ENCODE measurements at places on chromosomes 11 and 22.

- no peak for DNase-seq
Observed at GRCh38 chr11:92955860-92956259, 13.6 kb upstream of the MTNR1B start.

DNA sequence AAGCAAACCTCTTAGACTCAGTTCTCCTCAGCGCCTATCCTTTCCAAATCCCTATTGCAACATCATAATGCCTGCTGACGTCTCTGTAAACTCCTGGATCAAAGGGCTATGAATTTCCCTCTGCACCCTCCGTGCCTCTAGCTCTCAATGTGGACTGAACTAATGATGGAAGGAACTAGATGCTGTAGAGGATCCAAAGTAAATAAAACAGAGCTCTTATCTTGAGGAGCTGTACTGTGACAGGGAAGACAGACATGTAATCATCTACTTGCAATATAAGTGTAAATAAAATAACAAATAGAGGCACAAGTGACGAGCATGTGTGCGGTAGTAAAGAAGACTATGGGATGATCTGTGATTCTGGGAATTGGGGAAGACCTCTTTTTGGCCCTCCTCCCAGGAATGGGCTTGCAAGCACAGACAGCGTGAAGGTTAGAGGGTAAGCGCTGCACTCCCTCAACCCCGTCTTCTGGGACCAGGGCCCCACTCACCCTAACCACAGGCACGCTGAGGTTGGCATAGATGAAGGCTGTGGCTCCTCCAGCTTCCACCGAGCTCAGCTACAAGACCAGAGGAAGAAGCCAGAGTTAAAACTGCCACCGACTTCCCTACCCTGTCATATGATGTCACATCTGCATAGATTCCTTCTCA, 42.2 kb downstream of the P4HA3 start:
- no peak for DNase-seq

- DNase-seq, result no peak
Observed at GRCh38 chr11:65657426-65657825, 5.3 kb downstream of the RELA start.

DNA sequence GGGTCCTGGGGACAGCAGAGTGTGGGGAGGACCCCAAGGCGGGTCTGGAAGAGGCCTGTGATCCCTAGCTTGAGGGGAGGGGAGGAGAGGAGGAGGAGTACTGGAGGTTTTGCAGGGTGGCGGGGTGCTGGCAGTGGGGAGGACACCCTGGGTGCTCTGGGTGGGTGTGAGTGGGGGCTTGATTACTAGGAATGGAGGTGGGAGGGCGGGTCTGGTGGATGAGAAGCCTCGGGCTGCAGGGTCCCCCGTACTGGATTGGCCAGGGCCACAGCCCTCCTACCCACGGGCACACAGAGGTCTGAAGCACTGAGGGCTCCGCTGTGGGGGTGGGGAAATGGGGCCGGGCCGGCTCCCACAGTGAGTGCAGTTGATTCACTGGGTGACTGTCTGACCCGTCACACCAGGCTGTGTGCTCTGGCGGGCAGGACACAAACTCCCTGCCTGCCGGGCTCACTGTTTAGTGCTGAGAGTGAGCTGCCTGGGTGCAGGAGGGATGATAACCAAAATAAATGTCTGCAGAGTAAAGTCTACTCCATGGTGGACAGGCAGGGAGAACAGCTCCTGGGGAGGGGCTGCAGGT, 114.2 kb downstream of the CACNA1I start:
- DNase-seq, result no peak

- DNase-seq, result no peak
Observed at GRCh38 chr11:110716361-110716760, 4.1 kb upstream of the ARHGAP20 start.

GRCh38 chr11:17475666-17476316, 854 bp downstream of the ABCC8 start:
- peak; percentile 31 for DNase-seq

DNA sequence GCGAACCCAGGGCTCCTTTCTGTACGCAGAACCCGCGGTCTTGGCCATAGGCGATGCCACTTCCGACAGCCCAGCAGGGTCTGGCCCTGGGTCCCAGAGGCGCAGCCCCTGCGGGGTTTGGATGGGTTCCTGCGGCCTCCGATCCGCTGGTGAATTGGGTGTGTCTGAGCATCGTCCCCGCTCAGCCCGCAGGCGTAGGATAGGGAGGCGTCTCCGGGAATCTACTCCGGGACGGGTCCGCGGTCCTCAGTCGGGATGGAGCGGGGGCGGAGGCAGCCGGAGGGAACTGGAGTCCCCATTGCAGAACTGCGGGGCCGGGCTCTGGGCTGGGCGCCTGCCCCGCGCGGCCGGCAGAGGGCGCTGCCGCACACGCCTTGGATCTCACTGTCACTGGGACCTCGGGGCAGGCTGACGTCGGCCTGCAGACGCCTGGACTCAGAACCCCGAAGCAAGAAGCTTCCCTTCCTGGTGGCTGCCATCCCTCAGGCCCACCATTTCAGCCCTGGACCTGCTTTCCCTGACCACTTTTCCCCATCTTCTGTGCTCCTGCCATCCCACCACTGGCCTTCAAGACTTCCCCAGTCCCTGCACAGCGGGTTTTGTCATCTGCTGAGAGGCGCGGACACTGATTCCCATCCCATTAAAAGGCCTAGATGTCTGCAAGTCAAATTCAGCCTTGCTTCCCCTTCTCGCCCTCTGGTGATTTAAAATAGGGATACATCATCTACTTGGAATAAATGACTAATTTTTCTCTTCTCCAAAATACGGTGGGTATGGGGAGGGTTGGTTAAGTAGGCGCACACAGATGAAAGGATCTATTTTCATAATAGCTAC, 38.3 kb upstream of the CREB3L1 start:
- DNase-seq, result peak; percentile 95

GRCh38 chr22:17772249-17772957, 1.9 kb downstream of the BID start:
- DNase-seq, result peak; percentile 44

DNA sequence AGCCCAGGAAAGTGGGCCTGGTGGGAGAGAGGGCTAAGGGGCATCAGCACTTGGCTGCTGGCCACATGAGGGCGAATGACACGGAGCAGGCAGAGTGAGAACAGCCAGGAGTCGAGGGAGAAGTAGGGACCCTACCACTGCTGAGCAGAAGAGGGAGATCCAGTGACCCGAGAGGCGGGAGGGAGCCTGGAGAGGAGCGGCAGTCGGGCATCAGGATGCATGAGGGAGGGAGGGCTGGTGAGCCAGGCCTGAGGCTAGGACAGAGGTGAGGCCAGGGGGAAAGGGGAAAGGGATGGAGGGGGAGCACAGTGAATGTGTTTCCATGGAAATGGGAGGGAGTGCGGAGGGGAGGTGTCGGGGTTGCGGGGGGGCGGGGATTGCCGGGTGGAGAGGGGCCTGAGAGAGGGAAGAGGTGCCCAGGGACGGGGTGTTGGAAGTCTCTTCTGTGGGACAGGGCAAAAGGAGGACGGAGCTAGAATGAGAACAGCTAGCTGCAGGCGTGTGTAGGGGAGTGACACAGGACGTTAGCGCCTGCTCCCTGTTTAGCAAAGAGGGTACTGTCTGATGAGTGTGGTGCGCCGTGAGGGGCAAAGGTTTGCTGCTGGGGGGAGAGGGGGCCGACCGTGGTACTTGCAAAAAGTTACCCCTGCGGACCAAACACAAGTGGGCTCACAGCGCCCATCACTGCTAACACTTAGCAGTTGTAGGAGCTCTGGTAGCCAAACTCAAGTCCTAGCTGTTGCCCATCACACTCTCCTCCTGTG, 37.1 kb upstream of the WNT11 start:
- DNase-seq, result peak; percentile 66

DNA sequence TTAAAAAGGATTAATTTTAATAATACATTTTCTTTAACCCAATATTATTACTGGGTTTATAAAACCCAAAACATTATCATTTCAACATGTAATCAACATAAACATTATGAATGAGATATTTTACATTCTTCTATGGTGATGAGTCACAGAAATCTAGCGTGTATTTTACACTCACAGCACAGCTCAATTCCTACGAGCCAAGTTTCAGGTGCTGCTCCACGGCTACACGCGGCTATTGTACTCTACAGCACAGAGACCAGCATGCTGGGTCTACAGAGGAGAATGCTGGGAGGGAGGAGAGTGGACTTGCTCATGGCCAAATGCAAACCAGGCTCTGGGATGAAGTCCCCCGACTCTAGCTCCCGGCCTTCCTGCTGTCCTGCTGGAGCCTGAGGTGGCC, 72.0 kb upstream of the LMO1 start:
- no peak for DNase-seq

GRCh38 chr11:69240332-69241074, 53.5 kb upstream of the MYEOV start:
- no peak for DNase-seq

DNA sequence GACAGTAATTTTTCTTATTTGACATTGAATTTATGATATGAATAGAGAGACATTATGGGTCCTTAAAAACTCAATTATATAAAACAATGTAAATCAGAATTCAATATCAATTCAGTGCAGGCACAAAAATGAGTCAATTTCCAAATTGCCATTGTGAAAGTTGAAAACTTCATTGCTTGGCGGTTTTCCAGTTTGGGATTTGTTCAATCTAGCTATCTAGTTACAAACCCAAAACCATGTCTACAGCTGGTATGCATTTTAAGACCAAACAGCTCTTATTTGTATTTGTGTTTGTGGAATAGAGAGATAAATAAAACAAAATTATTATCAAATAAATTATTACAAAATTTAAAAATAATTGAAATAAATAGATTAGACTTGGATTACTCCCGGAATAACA, 1206.6 kb upstream of the RAG2 start:
- DNase-seq, result no peak

DNA sequence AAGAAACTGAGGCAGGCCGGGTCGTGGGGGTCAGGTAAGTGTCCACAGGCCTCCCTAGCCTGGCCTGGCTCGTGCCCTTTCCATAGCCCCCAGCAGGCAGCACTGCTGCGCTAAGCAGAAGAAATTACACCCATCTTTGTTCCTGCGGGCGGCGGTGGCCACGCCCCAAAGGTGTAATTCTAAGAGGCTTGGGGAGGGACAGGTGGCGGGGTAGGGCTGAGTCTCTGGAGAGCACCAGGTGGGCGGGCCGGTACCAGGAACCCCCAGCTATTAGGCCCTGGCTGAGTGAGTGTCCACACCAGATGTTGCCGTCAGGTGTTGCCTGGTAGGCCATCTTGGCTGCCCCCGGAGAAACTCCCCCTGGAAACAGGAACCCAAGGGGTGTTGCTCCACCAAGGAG, 12.3 kb upstream of the ARAP1 start:
- DNase-seq, result no peak

- DNase-seq, result no peak
Observed at GRCh38 chr22:17013396-17014100, 5.5 kb upstream of the GAB4 start.
